Psoas muscle (tissue), 8 donors: ENCODE measurements at places on chromosomes 5 and 9. TPM values are rescaled to one million over a fixed set of nuclear protein-coding genes. Genes with fewer than 3 reads are reported as not detected.

DNA sequence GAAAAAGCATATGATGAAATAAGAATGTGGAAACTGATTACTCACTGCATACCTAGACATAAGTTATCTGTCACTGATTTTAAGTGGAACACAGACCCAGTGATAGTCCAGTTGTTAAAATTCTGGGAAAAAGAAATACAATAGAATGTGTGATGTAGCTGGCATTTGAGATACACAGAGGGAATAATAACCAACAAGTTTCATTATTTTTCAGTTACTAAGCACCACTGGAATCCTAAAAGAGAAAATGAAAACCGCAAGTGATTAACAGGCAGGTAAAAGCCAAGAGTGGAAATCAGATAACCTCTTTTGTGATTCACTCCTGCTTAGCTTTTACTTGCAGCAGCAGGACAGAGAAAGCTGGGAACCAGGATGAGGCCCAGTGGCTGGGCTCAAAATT lies 994.0 kb upstream of the SEMA6A start:
- no peak for DNase-seq

The SLC35A4 gene
- polyA plus RNA-seq, result 49.9 TPM

GRCh38 chr9:133406480-133407307 lies 11.1 kb downstream of the REXO4 start:
- DNase-seq, result peak; percentile 74

DNA sequence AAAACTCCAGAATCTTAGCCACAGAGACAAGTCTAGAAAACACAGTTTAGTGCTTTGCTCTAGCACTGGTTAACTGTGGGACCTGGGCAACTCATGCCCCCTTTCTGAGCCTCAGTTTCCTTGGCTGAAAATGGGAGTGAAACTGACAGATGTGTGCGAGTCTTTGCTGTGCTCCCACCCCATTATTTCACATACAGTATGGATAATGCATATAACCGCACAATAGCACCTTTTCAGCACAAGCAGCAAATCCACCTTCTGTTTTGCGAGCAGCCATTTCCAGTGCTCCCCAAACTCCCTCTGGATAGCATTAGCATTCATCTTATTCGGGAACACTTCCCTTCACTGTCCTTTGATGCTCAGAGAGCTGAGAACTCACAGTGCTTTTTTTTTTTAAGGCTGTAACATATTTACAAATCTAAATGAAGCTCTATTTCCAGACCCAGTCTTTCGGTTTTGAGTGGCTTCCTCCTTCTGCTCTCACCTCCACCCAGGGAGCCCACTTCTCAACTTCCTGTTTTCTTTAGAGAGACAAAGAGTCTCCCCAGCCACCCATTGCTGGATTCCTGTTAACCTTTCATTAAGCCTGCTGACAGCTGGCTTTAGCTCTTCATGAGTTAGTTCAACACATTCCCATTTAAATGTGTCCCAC lies 49.2 kb downstream of the TIMD4 start:
- no peak for DNase-seq

The CSF1R gene
- polyA plus RNA-seq, result 1.6 TPM

The RXFP3 gene
- polyA plus RNA-seq, result not detected

The DRD1 gene
- not detected for polyA plus RNA-seq

DNA sequence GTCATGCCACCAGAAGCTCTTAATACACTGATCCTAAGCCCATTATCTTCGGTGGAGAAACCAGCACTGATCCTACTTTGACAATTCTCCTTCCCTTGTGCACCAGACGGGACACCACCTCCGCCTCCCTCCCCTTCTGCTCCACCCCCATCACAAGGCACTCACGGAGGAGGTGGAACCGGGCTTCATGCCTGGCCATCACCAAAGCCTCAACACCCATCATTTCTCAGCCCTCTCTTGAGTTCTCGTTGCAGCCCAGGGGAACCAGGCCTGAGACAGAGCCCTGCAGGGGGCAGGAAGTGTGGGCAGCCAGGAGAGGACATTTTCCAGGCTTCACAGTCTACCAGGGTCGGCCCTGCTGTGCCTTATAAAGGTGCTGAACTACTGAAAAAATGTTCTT lies 160.5 kb downstream of the GOLPH3 start:
- no peak for DNase-seq

- peak; percentile 88 for DNase-seq
These were observed 17.3 kb upstream of the ODF2 start for GRCh38 chr9:128438343-128439109.

The CDX1 gene
- polyA plus RNA-seq, result 0.06 TPM

The ABO gene
- 0.14 TPM for polyA plus RNA-seq

The CCDC152 gene
- polyA plus RNA-seq, result 0.30 TPM

The SPINK6 gene
- polyA plus RNA-seq, result not detected

DNA sequence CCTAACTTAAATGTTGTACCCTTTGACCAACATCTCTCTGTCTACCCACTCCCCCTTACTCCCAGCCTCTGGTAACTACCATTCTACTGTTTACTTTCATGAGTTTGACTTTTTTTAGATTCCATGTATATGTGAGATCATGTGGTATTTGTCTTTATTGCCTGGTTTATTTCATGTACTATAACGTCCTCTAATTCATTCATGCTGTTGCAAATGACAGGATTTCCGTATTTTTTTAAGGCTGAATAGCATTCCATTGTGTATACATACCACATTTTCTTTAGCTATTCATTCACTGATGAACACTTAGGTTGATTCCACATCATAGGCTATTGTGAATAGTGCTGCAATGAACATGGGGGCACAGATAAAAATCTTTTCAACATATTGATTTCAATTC lies 11.8 kb upstream of the NDUFB6 start:
- no peak for DNase-seq

- DNase-seq, result peak; percentile 79
These were observed 24.8 kb downstream of the NIPAL4 start for GRCh38 chr5:157484768-157485167.
